ENCODE measurements at places on chromosomes 6 and 20.

DNA sequence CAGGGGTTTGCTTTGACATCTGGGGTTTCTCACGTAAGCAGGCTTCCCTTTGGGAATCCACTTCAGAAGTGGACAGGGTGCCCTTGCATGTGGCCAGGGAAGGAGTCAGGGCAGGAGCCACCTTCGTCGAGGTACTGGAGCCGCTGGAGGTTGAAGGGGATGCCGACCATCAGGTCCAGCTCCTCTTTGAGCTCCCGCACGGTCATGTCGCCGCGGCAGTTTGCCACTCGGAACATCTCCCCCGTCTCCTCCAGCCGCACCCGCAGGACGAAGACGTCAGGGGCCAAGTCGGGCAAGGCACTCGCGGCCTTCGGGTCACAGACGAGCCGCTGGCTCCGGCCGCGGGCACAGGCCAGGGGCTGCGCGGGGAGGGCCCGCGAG is 360 bp downstream of the ANKRD60 start:
- no peak for DNase-seq

GRCh38 chr6:71371559-71371958 is 82.9 kb downstream of the OGFRL1 start:
- no peak for DNase-seq

DNA sequence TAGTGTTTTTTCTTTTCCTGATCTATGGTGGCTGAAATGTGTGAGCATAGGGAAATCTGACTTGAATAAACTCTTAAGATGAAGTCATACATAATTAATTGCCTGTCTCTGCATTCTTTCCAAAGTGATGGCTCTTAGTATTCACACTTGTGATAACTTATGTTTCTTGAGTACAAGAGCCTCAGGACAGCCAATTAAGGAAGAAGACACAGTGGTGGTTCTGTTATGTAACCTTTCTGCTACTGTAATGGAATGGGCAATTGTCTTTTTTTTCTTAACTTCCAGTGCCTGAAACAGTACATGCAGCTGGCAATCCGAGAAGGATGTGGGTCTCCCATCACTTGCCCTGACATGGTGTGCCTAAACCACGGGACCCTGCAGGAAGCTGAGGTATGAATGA is 40.1 kb downstream of the RNF144B start:
- no peak for DNase-seq

DNA sequence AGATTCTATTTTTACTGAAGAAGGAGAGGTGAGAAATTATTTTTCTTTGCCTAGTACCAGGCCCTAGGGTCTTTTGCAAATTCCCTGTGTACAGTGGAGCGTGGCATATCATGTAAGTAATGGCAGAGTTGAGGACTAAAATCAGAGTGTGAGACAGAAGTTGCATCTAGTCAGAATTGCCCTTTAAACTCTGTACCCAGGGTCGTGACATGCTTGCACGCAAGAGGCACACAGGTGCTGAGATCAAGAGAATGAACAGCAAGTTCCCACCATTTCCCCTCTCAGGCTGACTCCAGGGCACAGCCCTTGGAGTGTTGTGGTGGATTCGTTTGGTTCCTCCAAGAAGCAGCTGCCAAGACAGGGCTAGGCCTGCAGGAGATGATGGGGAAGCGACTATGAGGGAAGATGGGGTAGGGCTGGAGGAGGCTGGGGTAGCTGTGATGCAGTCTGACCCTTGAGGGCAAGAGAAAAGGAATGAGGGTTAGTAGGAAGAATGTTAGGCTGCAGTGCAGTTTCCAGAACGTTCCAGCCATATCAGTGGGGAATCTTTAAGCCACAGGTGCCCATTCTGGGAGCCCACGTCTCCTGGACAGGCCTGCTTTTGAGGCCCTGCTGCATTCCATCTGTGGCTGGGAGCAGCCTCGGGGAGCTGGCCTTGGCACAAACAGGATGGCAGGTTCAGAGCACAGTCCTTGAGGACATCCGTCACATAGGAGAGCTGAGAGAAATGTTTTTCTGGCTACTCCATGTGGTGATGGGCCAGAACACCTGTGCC is 6.9 kb downstream of the NELFCD start:
- DNase-seq, result no peak

- DNase-seq, result no peak
Measured at GRCh38 chr6:152503546-152503945, 133.6 kb downstream of the SYNE1 start.

DNA sequence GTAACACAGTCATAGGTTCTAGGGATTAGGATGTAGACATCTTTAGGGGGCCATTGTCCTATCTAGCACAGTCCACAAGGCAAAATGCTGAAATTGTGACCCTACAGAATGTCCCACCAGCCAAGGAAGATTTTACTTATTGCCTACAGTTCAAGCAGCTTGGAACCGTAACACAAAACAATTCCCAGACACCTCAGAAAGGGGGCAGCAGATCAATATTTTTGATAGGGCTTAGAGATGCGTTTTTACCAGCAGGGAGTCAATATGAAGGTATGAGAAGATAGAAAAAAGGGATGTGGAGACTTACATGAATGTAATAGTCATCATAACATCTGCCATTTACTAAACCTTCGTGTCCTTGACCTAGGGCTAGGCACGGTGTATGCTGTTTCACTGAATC is 81.0 kb downstream of the TMEM170B start:
- DNase-seq, result no peak

DNA sequence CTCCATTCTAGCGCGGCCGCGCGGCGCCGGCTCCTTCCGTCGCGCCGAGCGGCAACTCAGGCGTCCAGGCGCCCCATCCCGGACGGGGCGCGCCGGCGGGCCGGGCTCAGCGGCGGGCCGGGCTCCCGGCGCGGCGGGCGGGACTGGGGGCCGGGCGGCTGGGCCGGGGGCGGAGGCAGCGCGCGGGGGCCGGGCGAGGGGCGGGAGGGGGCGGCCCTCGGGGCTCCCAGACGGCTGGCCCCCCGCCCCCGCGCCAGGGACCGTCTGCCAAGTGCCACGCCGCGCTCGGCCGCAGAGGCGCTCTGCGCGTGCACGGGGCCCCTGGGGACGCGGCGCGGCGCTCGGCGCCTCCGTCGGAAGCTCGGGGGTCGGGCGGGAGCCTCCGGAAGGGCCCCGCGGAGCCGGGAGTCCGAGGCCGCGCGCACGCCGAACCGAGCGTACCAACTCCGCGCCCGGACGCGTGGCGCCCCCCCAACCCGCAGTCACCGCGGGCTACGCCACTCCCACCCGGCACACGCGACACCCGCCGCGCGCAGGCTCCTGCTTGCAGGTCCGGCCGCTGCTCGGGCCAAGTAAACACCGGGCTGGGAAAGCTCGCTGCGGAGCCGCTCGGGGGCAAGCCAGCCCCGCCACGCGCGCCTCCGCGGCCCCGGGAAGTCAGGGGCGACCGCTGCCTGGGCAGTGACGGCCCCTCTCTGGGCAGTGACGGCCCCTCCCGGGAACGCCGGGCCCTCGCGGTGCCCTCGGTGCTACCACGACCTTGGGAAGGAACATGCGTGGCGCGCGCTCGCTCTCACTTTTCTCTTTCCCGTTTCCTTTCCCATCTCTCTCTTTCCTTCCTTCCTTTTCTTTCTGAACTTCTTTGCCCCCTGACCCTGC is at the start of gene PREX1:
Gene PREX1 (minus strand): TSS at position 145 of the 879 bp plus-strand sequence. CDS start 139 bp downstream, at position 6.
- peak; percentile 71 for DNase-seq

- no peak for DNase-seq
Measured at GRCh38 chr6:44477293-44477894, 89.9 kb downstream of the CDC5L start.

DNA sequence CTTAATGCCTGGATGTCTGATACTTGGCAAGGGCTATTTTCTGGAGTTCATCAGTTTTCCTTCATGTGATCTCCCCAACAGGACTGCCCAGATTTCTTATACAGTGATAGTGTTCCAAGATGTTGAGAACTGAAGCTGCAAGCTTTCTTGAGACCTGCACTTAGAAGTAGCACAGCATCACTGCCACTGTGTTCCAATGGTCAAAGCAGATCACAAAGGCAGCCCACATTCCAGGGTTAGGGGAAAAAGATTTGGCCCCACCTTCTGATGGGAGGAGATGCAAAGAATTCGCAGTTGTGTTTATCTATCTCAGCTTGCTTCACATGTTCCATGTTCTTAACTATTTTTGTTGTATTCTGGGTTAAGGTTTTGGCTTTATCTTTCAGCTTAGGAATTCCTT is 78.2 kb downstream of the GPX5 start:
- no peak for DNase-seq

GRCh38 chr6:122730775-122731386 is 48.6 kb upstream of the FABP7 start:
- DNase-seq, result no peak

DNA sequence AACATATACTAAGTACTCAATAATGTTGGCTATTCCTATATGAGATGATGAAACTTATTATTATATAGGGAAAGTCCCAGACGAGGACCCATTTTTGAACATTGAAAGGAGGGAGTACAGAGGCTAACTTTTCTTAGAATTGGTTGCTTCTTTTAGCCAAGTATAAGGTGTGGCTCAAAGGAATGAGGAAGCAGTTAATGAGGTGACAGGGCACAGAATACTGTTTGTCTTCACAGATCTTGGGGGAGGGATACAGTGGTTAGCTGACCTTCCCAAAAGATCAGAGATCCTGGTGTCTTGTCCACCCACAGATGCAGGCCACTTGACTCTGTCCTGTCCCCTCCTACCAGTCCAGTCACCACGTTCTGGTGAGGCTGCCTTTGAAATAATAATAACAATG is 67.8 kb upstream of the EPB41L1 start:
- DNase-seq, result no peak

DNA sequence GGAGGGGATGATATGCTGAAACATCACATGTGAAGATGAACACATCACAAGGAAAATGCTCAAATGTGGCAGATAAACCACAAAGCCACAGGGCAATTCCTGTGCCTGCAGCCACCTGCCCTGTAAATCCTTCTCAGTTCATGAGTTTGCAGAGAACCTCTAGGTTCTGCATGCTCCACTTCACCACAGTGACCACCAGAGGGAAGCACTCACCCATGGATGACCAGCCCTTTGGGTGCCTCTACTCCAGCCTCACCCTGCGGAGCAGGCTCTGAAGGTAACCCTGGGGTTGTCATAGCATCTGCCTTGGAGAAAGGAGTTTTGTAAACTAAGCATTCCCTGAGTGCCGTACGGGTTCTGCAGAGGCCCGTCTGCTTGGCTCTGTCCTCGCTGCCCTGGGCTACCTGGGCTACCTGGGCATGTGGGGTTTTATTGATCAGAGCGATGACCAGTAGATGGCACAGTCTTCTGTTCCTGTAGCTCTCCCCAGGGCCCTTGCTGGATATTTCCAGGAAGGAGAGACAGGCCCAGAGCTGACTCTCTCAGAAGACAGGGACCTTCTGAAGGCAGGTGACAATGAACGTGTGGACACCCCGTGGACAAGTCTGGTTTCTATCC is 31.7 kb upstream of the CST1 start:
- peak; percentile 37 for DNase-seq

DNA sequence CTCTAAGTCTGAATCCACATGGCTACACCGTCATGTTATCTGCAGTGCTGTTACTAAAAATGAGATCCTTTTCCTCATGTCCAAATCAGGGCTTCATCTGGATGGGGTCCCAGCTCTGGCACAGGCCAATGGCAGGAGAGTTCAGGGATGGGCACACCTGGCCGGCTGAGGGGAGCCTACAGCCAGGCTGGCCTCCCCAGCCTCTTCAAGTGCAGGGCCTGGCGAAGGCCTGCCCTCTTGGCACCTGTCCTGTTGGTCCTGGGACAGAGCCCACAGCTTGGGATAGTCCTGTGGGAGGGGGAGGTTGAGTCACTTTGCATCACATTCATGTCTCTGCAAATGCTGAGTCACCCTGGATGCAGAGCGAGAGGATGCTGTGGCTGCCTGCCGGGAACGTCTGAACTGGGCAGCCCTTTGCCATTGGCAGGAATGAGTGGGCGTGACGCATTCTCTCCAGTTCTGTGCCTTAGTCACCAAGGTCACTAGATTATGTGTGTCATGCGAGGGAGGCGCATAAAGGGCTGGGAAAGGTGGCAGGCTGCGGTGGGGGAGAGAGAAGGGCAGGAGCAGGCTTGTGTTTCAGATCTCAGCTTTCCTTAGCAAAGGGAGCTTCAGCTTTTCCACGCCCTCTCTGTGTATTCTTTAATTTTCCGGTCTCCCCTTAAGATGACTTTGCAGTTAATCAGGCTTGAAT is 223.2 kb upstream of the ECI2 start:
- peak; percentile 63 for DNase-seq

GRCh38 chr6:166559211-166559610 is 27.3 kb downstream of the RAMACL start:
- no peak for DNase-seq

DNA sequence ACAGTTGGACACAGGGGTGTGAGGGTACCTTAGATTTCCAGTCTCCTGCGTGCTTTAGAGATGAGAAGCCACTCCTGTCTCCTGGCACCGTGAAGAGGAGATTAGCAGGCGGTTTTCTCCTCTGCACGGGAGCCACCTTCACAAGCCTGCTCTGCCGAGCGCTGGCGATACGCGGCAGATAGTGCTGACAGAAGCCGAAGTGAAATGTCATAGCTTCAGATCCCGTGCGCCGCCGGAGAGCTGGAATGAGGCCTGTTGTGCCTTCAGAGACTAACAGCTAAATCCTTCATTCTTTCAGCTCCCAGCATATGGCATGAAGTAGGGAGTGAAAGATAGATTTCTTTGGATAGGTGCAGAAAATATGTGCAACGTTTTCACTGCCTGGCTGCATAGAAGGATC is 371.0 kb downstream of the TAF4 start:
- DNase-seq, result no peak

GRCh38 chr6:47323321-47323720 is 13.6 kb upstream of the TNFRSF21 start:
- DNase-seq, result no peak

GRCh38 chr6:53906103-53906502 is 111.3 kb downstream of the LRRC1 start:
- DNase-seq, result no peak

DNA sequence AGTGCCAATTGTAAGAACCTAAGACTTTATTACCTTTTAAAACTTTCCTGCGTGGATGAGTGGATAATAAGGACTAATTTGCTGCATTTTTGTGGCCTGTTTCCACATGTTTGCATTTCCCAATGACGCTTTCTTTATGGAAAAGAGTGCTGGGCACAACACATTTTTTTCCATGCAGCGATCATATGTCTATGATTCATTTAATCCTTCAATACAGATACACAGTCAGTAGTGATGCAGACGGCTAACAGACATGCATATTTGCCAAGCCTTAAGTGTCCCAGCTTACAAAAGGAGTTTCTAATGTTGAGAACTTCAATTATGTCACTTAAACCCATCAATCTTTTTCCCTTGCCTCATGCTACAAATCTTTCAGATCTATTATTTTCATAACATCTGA is 239.8 kb upstream of the PREP start:
- no peak for DNase-seq

- DNase-seq, result no peak
Measured at GRCh38 chr20:49529470-49529869, 38.5 kb downstream of the PTGIS start.

DNA sequence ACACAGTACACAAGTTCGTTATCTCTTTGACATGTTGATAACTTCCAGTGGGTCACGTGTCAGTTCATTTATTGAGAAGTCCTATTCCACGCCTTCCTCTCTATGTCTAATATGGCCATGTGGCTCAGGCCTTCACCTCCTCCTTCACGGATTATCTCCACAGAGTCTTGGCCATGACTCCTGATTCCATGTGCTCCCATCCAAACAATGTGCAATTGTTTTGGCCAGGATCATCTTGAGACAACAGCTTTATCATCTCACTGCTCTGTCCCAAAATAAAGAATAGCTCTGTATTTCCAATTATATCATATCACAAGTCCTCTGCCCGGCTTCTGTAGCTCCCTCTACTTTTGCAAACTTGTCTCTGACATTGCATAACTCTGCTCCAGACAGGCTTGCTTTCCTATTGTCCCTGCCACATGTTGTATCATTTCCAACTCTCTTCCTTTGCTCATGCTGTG is 11.1 kb upstream of the TXNDC5 start:
- no peak for DNase-seq
